ENCODE measurements at places on chromosomes 12 and 14. TPM values are rescaled to one million over a fixed set of nuclear protein-coding genes. Genes with fewer than 3 reads are reported as not detected.

Gene GLIPR1L1
- total RNA-seq: not detected

DNA sequence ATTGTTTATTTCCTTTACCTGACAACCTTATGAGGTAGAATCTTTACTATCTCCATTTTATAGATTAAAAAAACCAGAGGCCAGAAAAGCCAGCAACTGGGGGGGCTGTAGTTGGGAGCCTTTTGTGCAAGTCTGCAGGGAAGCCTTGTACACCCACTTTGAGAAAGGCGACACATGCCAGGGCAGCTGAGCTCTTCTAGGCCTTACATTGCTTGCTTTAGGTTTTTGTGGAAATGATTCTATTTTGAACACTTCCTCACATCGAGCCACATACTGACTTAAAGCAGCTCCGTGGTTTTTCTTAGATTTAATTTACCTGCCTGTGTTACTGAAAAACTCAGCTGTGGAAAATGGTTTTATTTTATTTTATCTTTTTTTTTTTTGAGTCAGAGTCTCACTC lies 34.6 kb downstream of the EP400 start:
- no peak overlapping the region for H3K27ac ChIP-seq
- H3K4me1 ChIP-seq: peaks cover 8% of the 10 kb centered on the region
- no peak for DNase-seq

- peaks cover 3% of the 10 kb centered on the region for H3K4me1 ChIP-seq
- peaks cover 92% of the 10 kb centered on the region for H3K27me3 ChIP-seq
- no peaks in the 10 kb centered on the region for H3K36me3 ChIP-seq
- H3K27ac ChIP-seq: no peak overlapping the region
- no peak for DNase-seq
Observed at GRCh38 chr12:132341318-132342050, 12.1 kb upstream of the GALNT9 start.

Gene DNAH10
- 0.15 TPM for total RNA-seq

- DNase-seq: no peak
- H3K4me1 ChIP-seq: no peaks in the 10 kb centered on the region
- no peak overlapping the region for H3K27ac ChIP-seq
- no peaks in the 10 kb centered on the region for H3K36me3 ChIP-seq
- H3K27me3 ChIP-seq: no peaks in the 10 kb centered on the region
- no peak overlapping the region for H3K4me3 ChIP-seq
Observed at GRCh38 chr14:19911114-19911513, 9.3 kb upstream of the OR4K5 start.

Data from PC-3 (cell line).